ENCODE measurements at places on chromosomes 2 and 18.
A peak's percentile ranks its signal among the peaks of the same experiment; 100 is the strongest.

GRCh38 chr2:144229296-144229695, 290.6 kb downstream of the ZEB2 start:
- DNase-seq = no peak

GRCh38 chr2:68434981-68435380, 32.1 kb downstream of the FBXO48 start:
- DNase-seq = no peak

DNA sequence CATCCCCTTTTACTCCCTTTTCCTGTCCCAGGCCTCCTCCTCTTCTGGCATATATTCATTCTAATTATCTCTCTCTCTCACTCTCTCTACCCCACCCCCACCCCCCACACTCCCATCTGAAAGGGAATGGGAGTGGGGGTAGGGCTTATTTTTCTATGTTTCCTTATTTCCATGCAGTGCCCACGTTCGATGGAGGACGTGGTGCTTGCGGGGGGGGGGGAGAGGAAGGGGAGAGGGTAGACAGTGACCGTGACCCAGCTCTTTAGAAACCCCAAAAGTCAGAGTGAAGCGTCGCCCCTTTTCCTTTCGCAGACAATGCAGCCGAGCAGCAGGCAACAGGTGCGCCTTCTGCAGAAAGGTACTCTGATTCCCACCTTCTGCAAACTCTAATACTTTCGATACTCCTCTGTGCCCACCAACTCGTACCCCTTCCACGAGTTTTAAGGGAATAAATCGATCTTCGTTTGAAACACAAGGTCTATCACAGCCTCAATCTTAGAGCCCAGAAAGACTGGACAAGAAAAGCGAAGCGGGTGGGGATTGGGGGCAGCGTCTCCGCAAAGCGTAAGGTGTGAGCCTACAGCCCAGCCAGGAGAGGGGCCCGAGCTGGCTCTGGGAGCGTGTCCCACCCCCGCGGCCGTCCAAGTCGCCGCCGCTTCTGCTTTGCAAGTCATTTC, 891 bp upstream of the NR4A2 start:
- peak; percentile 32 for DNase-seq

GRCh38 chr2:2919574-2920365, 457.8 kb downstream of the EIPR1 start:
- DNase-seq = no peak

GRCh38 chr2:58667137-58667774, 426.1 kb upstream of the FANCL start:
- DNase-seq = no peak

GRCh38 chr2:29113027-29113686, 2.1 kb upstream of the CLIP4 start:
- no peak for DNase-seq

- DNase-seq = no peak
These were observed 46.4 kb downstream of the BMP10 start for GRCh38 chr2:68824831-68825230.

All from activated CD4-positive, alpha-beta T cell treated with anti-CD3 and anti-CD28 coated beads for 48 hours (primary cell).